HCT116 (cell line): ENCODE measurements at places on chromosomes 2 and 18. TPM values are rescaled to one million over a fixed set of nuclear protein-coding genes. Genes with fewer than 3 reads are reported as not detected.

Gene ARHGAP15
- total RNA-seq, result 0.42 TPM

Gene INHA
- not detected for total RNA-seq

DNA sequence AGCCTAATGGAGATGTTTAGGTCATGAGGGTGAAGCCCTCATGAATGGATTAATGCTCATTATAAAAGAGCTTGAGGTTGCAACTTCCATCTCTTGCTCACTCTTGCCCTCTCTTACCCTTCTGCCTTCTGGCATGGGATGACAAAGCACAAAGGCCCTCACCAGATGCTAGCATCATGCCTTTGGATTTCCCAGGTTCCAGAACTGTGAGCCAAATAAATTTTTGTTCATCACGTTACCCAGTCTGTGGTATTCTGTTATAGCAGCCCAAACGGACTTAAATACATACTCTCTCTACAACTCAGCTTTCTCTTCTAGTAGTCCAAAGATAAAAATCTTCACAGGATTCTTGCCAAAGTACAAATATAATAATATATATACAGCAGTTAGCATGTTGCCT, 75.8 kb downstream of the LNPK start:
- no peaks in the 10 kb centered on the region for H3K4me1 ChIP-seq
- H3K36me3 ChIP-seq, result no peaks in the 10 kb centered on the region
- DNase-seq, result no peak

Gene FAM161A
- total RNA-seq, result 7.3 TPM

GRCh38 chr2:222272446-222273015, 26.3 kb downstream of the PAX3 start:
- no peaks in the 10 kb centered on the region for H3K36me3 ChIP-seq
- no peak overlapping the region for H3K4me3 ChIP-seq
- no peak for DNase-seq
- H3K27ac ChIP-seq, result no peak overlapping the region
- no peaks in the 10 kb centered on the region for H3K4me1 ChIP-seq
- peaks cover 91% of the 10 kb centered on the region for H3K27me3 ChIP-seq

DNA sequence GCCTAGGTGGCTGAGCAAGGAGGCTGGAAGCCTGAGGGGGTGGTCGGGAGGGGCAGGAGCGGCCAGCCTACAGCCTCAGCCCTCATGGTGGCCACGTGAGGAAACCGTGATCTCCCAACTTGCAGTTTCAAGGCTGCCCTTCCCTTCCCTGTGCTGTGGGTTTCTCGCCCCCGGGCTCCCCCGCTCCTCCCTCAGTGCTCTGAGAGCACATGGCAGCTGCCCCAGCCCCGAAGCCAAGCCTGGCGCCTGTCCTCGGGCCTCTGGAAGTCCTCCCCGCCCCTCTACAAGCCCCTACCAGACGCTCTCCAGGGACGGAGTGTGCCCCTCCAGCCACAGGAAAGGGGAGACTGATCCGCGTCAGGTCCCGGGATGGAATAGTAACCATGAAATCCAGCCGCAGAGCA, 586 bp upstream of the ANKRD23 start:
- no peak overlapping the region for H3K4me3 ChIP-seq
- H3K27ac ChIP-seq, result no peak overlapping the region
- H3K27me3 ChIP-seq, result no peaks in the 10 kb centered on the region
- no peaks in the 10 kb centered on the region for H3K4me1 ChIP-seq
- no peak for DNase-seq
- peaks cover 4% of the 10 kb centered on the region for H3K36me3 ChIP-seq

Gene AKAIN1
- not detected for total RNA-seq

Gene ADAM17
- 39.2 TPM for total RNA-seq

DNA sequence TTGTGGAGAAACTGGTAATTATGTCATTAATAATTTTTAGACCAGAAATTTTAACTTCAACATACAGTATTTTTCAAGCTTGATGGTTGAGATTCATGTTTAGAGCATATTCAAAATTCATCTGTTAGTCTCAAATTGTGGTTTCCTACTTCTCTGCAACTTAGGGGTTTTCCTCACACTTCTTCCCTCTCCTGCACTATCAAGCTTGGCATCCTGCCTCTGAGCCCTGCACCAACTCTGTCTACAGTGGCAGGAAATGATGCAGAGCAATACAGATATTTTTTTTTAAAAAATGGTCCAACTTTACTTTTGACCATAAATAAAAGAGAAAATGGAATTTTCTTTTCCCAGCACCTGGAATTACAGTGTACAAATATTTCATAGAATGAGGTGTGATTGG, 247.3 kb downstream of the NUP35 start:
- H3K27ac ChIP-seq, result no peak overlapping the region
- no peak overlapping the region for H3K4me3 ChIP-seq
- no peak for DNase-seq
- no peaks in the 10 kb centered on the region for H3K27me3 ChIP-seq

GRCh38 chr2:102792568-102793208, 30.9 kb downstream of the TMEM182 start:
- no peak for DNase-seq
- no peaks in the 10 kb centered on the region for H3K4me1 ChIP-seq
- H3K4me3 ChIP-seq, result no peak overlapping the region
- H3K27me3 ChIP-seq, result no peaks in the 10 kb centered on the region
- H3K27ac ChIP-seq, result no peak overlapping the region

DNA sequence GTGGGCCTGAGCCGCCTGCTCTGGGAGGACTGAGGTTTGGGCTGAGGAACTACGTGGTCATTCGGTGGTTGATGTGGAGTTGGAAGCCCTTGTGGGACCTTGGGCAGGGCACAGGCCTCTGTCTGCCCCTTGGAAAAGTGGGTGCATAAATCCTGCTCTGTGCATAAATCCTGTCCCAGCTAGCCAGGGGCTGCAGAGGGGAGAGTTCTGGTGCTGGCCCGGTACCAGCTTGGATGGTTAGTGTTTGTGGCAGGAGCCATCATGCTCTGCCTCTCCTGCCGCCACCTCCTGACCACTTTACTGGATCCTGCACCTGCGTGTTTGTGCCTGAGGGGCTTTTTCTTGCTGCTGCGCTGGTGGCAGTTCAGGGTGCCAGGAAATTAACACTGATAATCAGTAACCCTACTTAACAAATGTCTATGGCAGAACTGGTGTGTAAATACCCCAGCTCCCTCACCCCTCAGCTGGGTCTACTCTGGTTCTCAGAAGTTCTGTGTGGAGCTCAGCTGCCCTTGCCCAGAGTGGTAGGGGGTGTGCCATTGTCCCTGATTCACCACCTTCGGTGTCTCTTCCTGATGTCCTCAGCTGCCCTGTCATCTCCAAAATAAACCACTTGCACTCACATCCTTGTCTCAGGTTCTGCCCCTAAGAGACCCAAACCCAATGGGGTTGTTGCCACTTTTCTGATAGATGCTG, 156.8 kb downstream of the GLI2 start:
- H3K36me3 ChIP-seq, result no peaks in the 10 kb centered on the region
- H3K27ac ChIP-seq, result no peak overlapping the region
- DNase-seq, result no peak
- no peaks in the 10 kb centered on the region for H3K27me3 ChIP-seq
- peaks cover 3% of the 10 kb centered on the region; the same call in 1 of the 2 replicates for H3K4me1 ChIP-seq

Gene POTEI
- 1.2 TPM for total RNA-seq

Gene CNTNAP5
- not detected for total RNA-seq

DNA sequence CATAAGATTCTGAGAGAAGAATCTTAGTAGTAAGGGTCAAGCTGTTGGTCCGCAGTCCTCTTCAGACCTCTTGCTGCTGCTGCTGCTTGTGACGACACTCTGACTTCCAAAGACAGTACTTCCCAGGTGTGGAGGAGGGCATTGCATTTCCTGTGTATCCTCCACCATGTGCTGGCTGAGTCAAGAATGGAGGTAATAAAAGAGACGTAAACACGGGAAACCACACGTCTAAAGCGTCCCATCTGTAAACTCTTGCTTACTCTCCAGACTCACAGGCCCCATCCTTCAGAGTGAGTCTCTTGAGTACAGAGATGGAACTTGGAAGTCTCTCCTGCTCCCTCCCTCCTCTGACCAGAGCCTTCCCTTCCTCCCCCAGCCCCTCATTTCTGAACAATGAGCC, 25.6 kb downstream of the KLHL29 start:
- H3K4me1 ChIP-seq, result peaks cover 23% of the 10 kb centered on the region; the same call in 1 of the 2 replicates
- no peak overlapping the region for H3K4me3 ChIP-seq
- no peaks in the 10 kb centered on the region for H3K36me3 ChIP-seq
- no peak overlapping the region for H3K27ac ChIP-seq

- no peaks in the 10 kb centered on the region for H3K27me3 ChIP-seq
- no peak overlapping the region for H3K27ac ChIP-seq
- H3K4me1 ChIP-seq, result no peaks in the 10 kb centered on the region
- H3K4me3 ChIP-seq, result no peak overlapping the region
- DNase-seq, result no peak
Measured at GRCh38 chr2:11930211-11930761, 183.9 kb downstream of the LPIN1 start.

Gene TTC27
- 24.4 TPM for total RNA-seq

- H3K4me3 ChIP-seq, result no peak overlapping the region
- no peaks in the 10 kb centered on the region for H3K27me3 ChIP-seq
- H3K27ac ChIP-seq, result no peak overlapping the region
- H3K36me3 ChIP-seq, result no peaks in the 10 kb centered on the region
- no peak for DNase-seq
- H3K4me1 ChIP-seq, result peaks cover 26% of the 10 kb centered on the region
Measured at GRCh38 chr18:3211236-3211992, 8.4 kb downstream of the MYOM1 start.

DNA sequence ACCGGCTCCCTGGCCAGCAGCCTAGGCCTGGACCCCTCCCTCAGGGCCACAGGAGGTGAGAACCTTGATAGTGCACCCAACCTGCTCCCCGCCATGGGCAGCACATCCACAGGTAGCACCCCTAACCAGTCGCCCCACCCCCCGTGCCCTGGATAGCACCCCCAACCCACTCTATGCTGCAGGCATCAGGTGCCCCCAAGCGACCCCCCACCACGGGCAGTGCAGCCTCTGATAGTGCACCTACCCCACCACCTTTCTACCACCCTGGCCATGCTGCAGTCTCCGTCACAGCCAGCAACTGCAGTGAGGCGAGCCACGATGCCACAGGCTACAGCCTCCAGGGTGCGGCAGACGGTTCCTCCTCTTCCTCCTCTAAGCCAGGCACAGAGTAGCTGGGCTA, 55.6 kb downstream of the SOWAHC start:
- peaks cover 5% of the 10 kb centered on the region; the same call in 1 of the 2 replicates for H3K27me3 ChIP-seq
- no peaks in the 10 kb centered on the region for H3K36me3 ChIP-seq
- H3K4me1 ChIP-seq, result no peaks in the 10 kb centered on the region

Gene SSB
- 117 TPM for total RNA-seq

GRCh38 chr2:46878886-46879285, 36.7 kb downstream of the MCFD2 start:
- H3K4me1 ChIP-seq, result peaks cover 9% of the 10 kb centered on the region
- H3K4me3 ChIP-seq, result no peak overlapping the region
- H3K27me3 ChIP-seq, result no peaks in the 10 kb centered on the region

GRCh38 chr2:237564526-237565131, 1.7 kb upstream of the PRLH start:
- no peak overlapping the region for H3K27ac ChIP-seq
- no peak overlapping the region for H3K4me3 ChIP-seq
- no peak for DNase-seq
- H3K27me3 ChIP-seq, result no peaks in the 10 kb centered on the region
- no peaks in the 10 kb centered on the region for H3K36me3 ChIP-seq

GRCh38 chr2:98572676-98573075, 35.6 kb downstream of the COA5 start:
- no peaks in the 10 kb centered on the region for H3K27me3 ChIP-seq
- DNase-seq, result no peak
- no peaks in the 10 kb centered on the region for H3K4me1 ChIP-seq
- no peak overlapping the region for H3K27ac ChIP-seq

DNA sequence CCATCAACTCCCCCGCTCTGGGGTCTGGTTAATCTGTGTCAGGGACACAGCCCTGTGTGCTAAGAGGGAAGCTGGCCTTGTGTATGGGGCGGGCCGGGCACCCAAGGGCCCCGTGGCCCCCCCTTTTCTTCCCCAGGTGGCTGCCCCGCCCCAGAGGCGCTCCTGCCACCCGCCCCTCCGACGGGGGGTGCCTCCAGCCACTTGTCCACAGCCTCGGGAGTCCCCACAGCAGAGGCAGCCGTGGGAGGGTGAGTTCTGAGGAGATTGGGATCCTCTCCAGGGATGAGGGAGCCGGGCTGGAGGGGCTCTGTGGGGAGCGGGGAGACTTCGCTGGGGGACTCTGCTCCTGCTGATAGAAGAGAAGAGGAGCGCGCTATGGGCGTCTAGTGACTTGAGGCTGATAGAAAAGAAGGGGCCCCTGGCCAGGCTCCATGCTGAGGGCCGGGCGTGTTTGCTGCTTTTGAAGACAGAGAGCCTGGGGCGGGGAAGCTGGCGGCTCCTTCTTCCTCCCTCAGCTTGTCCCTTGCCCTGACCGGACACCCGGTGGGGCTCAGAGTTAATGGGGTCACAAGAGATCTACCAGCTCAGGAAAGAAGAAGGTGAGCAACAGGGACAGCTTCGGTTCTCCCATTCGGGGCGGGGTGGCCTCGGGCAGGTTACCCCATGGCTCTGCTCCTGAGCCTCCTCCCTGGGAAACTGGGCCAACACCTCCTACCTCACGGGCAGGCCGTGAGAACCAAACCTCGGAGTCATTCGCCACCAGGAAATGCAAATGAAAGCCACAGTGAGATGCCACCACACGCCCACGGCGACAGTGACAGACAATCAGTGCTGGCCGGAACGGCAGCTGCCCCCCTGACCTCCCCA, 89.4 kb upstream of the TAF1B start:
- peak overlapping the region; percentile 50 for H3K4me3 ChIP-seq
- peak overlapping the region; percentile 88 for H3K27ac ChIP-seq
- peaks cover 46% of the 10 kb centered on the region for H3K4me1 ChIP-seq
- no peaks in the 10 kb centered on the region for H3K36me3 ChIP-seq
- DNase-seq, result no peak

DNA sequence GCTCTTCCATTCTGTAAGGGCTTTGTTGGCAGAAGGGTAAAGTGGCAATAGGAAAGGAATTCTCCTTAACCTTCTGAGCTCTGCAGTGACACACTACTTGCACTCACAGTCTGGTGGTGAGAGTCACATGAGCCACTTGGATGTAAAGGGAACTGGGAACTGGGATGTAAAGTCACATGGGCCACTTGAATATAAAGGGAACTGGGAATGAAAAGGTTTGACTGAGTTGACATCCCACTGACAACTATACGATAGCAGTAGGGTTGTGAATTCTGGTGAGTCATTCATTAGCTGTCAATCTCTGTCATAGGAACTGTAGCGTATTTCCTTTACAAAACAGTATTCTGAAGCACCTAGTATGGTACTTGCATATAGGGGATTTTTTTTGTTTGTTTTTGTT, 5.5 kb downstream of the RPE start:
- DNase-seq, result no peak
- H3K36me3 ChIP-seq, result peaks cover 20% of the 10 kb centered on the region

DNA sequence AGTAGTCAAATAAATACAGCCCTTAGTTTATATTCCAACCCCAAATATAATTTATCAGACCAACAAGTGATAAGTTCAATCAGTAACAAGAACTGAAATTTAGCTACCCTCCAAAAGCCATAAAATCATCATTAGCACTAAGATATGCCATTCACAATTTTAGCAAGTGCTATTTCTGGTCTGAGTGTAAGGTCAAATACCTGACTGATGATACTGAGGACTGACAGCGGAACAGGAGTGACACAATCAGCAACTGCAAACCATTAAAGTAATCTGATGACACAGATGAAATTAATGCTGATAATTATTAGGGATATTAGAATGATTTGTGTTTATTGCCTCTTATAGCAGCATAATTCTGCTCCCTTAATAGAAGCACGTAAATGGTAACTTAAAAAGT, 152.7 kb upstream of the SPHKAP start:
- no peak overlapping the region for H3K27ac ChIP-seq
